Suppressor macrophage treated with lipopolysaccharide for 1 hour (primary cell): ENCODE measurements at places on chromosomes 2 and 18.

GRCh38 chr2:20190876-20191713, 33.8 kb downstream of the SDC1 start:
- DNase-seq: no peak

DNA sequence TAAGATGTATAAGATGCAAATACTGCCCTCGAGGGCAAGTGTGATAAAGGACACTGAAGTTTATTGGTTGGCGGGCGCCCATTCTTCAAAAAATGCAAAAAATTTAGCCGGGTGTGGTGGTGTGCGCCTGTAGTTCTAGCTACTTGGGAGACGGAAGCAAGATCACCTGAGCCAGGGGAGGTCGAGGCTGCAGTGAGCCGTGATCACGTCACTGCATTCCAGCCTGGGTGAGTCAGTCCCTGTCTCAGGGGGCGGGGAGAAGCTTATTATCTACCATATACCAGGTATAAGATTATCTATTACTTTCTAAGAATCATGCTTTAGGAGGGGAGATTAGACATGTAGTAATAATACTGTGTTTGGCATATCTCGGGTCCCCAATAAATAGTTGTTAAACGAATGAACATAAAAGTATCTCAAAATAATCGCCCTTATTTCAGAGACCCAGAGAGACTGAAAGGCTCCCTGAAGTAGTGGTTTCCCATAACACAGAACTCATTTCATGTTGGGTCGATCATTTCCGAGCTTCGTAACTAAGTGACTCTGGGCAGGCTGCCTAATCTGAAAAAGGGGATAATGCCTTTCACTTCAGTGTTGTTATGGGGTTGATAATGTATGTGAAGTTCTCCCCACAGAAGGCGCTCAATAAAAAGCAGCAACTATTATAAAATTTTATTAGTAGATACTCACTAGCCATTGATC, 1.2 kb upstream of the SELENOI start:
- DNase-seq: no peak

DNA sequence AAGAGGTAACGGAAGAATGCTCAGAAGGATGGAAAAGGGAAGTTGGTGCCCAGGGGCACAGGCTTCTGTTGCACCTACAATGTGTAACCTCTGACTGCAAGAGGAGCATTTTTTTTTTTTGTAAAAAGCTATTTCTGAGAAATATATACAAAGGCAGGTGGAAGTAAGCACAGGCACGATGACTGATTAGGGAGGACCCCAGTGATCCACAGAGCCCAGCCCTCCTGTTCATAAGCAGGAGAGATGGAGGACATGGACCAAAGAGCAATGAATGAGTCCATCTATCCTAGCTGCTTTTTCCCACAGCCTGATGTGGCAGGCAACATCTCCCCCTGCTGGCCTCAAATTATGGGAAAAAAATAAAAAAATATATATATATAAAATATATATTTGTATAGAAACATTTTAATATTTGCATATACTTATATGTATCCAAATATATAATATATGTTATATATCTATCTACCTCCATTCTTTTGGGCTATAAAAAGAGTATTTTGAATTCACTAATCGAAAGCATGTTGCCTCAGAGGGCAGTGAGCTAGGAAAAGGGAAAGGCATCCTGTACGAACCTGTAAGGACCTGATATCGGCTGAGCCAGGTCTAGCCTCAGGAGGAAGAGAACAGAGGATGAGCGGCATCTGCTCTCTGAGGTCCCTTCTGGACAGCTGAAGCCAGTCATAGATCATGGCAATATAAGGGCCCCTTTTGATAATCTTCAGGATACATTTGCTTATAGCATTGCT, 166.0 kb upstream of the STK17B start:
- DNase-seq: peak; percentile 64

DNA sequence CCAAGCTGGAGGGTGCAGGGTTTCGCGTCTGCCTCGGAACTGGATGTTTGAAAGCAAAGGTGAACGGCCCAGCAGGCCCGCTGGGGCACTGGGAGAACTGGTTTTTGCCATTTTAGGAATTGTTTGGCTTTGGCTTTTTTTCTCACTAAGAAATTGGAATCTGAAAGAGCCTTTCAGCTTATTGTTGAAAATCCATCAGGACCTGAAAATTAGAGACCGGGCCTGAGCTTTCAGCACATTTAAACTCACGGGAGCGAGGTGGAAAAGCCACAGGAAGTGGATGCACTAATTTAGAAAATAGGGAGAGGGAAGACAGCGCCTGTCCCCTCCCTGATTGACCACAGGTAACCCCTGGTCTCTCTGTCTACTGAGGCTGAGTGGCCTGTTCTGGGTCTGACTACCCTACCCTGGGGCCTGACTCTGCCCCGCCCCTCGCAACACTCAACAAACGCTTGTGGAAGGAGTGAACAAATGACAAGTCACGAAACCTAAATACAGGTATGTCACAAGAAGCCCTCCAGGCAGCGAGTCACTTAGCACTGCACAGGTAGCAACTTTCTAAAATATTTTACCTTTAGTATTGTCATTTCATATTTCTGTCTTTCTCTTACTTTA, 100.3 kb upstream of the MBOAT2 start:
- DNase-seq: no peak

GRCh38 chr2:54876764-54877163, 153.3 kb downstream of the EML6 start:
- no peak for DNase-seq

DNA sequence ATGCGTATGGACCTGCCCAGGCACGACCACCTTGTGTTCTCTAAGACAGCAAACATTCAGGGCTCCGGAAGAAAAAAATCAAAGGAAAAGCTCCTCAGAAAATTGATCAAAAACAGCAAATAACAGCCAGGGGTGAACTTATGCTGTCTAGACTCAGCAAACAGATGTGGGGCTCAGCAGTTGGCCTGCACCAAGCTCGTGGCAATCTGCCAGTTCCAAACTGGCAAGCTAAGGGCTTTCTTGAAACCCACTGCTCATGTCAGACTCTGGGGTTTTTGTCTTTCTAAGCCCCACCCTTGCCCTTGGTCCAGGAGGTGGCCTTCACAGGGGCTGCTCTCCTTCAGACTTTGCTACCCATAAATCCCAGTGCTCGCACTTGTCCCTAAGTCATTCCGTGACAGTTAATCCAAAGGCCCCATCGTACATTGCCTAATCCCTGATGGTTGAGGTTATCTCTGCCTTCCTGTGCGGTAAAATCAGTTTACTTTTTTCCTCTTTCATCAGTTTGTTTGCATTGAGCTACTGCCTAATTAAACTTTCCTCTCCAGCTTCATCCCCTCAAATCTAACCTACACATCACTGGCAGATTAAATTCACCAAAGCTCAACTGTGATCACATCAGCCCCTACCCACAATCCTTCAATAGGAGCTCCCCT, 408.0 kb downstream of the LRATD1 start:
- DNase-seq: no peak

- DNase-seq: peak; percentile 82
Observed at GRCh38 chr2:202098291-202098690, 25.2 kb downstream of the KIAA2012 start.

DNA sequence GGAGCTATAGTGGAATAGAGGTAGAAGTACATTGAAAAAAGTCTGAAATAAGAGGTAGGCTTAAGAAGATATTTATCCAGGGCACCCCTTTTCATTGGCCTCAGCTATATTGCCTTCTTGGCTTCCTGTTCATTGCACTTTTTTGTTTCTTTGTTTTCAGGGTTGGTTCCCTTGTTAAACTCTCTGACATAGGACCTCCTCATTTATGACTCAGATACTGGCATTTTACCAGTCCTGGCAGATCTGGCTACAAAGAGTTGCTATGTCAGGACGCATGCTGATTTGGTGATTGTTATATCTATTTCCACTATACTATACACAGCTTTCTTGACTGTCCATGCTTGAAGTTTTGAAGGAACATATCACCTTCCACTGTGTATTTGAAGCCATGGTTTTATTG, 60.0 kb downstream of the GCA start:
- DNase-seq: no peak

- no peak for DNase-seq
Observed at GRCh38 chr2:119230219-119231185, 6.9 kb downstream of the STEAP3 start.

DNA sequence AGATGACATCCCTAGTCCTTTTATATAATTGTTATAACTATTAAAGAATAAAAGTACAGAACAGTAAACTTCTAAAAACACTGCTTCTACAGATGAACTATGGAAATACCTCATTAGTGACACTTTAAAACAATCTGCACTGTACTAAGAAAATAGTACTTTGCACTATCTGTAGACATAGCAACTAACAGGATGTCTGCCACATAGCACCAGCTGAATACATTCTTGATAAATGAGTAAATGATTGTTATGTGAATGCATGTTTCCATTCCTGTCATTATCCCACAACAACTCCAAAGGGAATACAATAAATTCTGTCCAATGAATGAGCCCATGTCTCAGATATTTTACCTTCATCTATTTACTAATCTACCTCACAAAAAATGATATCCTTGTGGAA, 115.3 kb upstream of the SLC35G4 start:
- DNase-seq: no peak

DNA sequence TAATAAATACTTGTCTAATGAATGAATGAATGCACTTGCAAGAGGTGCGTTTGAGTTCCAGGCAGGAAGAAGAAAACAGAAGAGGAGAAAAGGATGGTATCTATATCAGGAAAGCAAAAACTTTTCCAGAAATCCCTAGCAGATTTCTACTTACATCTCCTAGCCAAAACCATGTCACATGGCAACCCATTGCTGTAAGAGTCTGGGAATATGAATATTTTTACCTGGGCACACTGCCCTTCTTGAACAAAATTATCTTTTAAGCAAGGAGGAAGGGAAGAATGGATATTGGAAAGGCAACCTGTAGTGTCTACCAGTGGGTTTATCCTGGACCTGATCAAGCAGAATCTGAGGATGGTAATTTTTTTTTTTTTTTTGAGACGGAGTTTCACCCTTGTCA, 44.2 kb upstream of the ASXL2 start:
- DNase-seq: no peak

DNA sequence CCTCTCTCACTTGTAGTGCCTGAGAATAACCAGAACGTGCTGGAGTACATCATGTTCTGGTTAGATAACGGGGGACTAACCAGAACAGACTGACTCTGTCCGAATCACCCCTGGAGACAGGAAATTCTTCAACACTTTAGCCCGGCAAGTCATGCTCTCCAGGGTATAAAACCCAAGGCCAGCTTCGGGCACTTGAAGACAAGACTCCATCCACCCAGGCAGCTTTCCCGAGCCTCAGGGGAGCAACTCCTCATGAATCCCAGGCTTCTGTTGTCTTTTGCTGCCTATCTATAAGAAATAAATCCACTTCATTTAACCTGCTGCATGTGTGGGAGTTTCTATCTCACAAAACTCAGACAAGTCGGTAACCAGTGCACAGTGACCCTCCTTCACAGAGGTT, 99.6 kb downstream of the KCNF1 start:
- no peak for DNase-seq

GRCh38 chr18:54284535-54284934, 15.2 kb downstream of the POLI start:
- no peak for DNase-seq

DNA sequence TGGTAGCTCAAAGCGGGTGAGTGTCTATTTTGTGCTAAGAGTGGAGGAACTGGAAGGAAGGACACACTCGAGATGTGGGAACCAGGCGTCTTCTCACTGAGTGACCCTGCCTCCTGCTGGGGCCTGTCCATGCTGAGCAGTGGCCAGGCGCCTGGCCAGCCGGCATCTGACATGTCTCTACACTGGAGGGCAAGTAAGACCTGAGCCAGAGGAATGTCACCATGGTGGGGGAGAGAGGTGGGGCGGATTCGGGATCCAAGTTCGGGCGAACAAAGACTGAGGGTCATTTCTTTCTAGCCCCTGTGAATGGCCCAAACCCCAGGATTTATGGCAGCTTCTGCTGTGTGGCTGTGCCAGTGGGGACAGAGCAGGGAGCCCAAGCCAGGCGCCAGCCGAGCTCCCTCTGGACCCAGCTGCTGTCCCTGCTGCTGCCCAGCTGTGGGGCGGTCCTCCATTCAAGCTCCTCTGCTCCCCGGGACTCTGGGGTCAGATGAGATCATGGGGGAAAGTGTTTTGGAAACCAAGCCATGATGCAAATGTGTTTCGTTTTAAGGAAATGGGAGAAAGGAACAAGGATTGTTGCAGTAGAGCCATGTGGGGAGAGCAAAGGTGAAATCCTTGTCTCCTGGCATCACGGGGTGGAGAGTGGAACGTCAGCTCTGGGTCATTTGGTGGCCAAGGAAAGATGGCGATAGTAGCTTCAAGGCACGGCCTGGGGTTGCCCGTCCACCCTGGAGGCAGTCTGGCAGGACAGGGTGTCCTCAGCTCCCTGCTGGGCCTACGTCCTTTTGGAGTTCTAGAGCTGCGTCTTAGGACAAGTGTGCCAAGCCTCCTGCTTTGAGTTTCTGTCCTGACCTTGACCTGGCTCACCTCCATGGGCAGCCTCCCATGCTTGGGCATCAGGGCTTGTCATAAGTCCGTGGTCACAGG, 8.1 kb downstream of the ACKR3 start:
- DNase-seq: no peak

GRCh38 chr2:20313659-20314058, 37.0 kb downstream of the PUM2 start:
- no peak for DNase-seq

DNA sequence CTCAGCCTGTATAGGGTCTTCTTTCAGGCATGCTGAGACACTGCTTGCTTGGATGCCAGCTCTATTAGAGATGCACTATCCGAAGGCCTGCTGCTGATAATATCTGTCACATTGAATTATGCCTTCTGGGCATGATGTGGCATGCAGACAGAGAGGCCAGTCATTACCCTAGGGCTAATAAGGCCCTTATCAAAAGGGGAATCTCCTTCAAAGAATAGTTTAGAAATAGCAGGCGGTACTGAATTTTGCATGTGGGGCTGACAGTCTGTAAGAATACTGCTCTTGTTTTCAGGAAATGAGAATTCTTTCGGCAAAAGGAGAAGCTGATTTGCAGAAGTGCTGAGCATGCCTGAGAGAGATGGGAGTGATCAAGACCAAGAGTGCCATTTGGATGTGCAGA, 13.1 kb upstream of the LHCGR start:
- peak; percentile 54 for DNase-seq

- no peak for DNase-seq
Observed at GRCh38 chr2:15506229-15506819, 54.8 kb downstream of the NBAS start.

DNA sequence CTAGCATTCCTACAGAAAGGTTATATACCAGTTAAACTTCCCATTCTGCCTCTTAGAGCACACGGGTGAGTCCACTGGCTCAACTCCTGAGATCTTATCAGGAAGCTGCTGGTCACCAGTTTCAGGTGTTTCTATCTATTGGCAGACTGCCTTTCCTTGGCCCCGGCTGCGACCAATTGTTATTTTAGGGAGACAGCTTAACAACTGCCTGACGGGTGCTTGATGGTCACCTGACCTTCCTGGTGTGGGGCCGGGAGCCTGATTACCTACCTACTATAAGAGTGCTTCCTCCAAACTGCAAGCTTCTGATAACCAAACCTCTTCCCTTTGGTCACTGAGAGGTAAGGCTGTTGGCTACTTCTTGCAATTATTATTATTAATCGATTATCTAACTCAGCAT, 122.1 kb upstream of the XIRP2 start:
- DNase-seq: no peak

- no peak for DNase-seq
Observed at GRCh38 chr2:64124571-64124970, 19.6 kb downstream of the PELI1 start.
